CD8-positive, alpha-beta T cell (primary cell): ENCODE measurements at places on chromosomes 3 and 15. TPM values are rescaled to one million over a fixed set of nuclear protein-coding genes. Genes with fewer than 3 reads are reported as not detected.

Gene STRIT1
- total RNA-seq = not detected

Gene NOX5
- not detected for total RNA-seq

Gene HYAL1
- 0.30 TPM for total RNA-seq

Gene NGLY1
- total RNA-seq = 51.4 TPM

Gene MBD4
- total RNA-seq = 51.8 TPM

Gene DPPA2
- not detected for total RNA-seq

Gene PPP4R2
- 80.4 TPM for total RNA-seq

Gene RTP4
- total RNA-seq = 1.5 TPM

Gene TEX55
- not detected for total RNA-seq

Gene LMCD1
- 0.33 TPM for total RNA-seq

Gene SLITRK3
- not detected for total RNA-seq

Gene USP50
- not detected for total RNA-seq

Gene PLSCR2
- not detected for total RNA-seq

Gene DCP1A
- total RNA-seq = 71.8 TPM

Gene FBXO40
- total RNA-seq = not detected
